Dorsolateral prefrontal cortex (tissue), 122 donors: ENCODE measurements at places on chromosomes 16 and 17. TPM values are rescaled to one million over a fixed set of nuclear protein-coding genes. Genes with fewer than 3 reads are reported as not detected.
A peak's percentile ranks its signal among the peaks of the same experiment; 100 is the strongest.

Gene CDT1
- total RNA-seq: 1.5 TPM

Gene ITGB3
- 2.3 TPM for total RNA-seq

Gene HS3ST3B1
- 1.8 TPM for total RNA-seq

Gene NPIPA2
- total RNA-seq: 11.6 TPM

Gene KNOP1
- 28.5 TPM for total RNA-seq

Gene LRRC59
- total RNA-seq: 38.5 TPM

Gene KRTAP9-9
- total RNA-seq: not detected

DNA sequence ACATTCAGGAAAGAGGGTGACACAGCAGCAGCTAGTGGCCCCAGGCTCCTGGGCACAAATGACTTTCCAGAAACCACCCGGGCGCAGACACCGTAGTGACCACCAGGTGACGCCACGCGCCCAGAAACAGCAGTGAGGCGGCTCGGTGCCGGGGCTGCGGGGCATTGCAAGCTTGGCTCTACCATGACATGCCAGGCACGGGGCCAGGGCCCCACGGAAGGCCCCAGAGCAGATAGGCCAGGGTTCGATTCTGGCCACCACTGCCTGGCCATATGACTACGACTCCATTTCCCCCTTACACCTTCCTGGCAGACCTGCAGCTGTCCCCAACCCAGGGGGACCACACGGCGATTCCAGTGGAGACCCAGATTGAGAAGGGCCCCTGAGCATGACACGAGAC lies 6.7 kb downstream of the RHBDF1 start:
- peak; percentile 86 for DNase-seq

- DNase-seq: no peak
These were observed 14.0 kb upstream of the IL27 start for GRCh38 chr16:28520672-28521071.

DNA sequence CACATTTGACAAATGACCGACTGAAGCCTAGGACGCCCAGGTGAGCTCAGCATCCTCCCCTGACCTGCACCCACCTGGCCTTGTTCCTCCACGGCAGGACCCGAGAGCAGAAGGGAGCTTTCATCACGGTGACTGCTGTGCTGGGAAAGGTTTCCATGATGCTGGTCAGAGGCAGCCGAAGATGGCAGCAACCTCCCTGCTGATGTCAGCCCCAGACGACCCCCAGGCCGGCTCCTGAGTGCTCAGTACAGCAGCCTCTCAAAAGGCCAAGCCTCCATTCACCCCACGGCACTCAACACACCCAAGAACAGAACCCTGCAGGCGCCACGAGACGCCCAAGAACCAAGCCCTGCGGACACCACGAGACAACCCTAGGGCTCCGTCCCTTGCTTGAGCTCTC lies 119.8 kb downstream of the ANKRD11 start:
- no peak for DNase-seq

DNA sequence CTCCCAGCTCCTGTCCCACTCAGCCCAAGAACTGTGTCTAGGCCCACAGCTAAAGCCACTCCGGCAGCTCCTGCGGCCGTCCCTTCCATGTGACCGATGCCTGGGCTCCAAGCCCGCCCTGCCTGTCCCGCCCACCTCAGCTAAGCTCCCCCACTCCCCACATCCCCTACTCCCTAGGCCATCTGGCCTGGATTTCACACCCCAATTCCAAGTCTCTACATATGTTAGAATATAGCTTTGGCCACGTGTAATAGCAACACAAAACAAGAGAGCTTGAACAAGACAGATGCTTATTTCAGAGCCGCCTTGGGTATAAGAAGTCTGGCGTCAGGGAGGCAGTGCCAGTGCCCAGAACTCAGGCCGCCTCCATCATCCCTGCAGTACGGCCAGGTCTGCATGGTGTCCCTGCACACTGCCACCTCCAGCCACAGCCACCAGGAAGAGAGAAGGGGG lies 30.0 kb upstream of the USP22 start:
- peak; percentile 75 for DNase-seq

GRCh38 chr16:22383827-22384226 lies 9.4 kb upstream of the CDR2 start:
- no peak for DNase-seq

- no peak for DNase-seq
These were observed 4.1 kb downstream of the SLC16A5 start for GRCh38 chr17:75091855-75092327.

- DNase-seq: no peak
These were observed 110.9 kb downstream of the SEC14L1 start for GRCh38 chr17:77251622-77252183.

- DNase-seq: no peak
These were observed 26.0 kb downstream of the TMEM238L start for GRCh38 chr17:10777890-10778289.

- peak; percentile 97 for DNase-seq
These were observed 346 bp upstream of the SLC43A2 start for GRCh38 chr17:1628856-1629503.

DNA sequence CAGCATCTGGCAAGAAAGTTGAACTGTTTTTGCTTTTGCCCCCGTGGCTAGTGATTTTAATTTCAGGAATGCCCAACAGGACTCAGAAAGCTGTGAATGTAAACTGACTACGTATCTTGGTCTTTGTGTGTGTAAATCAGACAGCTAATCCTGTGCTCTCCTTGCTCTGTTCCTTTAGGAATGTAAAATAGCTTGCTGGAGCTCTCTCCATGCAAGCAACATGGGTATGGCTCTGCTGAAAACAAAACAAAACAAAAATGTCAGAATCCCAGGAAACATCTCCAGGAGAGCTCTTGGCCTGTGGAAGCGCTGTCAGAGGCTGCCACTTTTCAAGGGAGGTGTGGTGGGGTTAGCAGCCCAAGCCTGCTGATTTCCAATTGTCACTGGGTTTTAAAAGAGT lies 161.8 kb upstream of the NOG start:
- no peak for DNase-seq

DNA sequence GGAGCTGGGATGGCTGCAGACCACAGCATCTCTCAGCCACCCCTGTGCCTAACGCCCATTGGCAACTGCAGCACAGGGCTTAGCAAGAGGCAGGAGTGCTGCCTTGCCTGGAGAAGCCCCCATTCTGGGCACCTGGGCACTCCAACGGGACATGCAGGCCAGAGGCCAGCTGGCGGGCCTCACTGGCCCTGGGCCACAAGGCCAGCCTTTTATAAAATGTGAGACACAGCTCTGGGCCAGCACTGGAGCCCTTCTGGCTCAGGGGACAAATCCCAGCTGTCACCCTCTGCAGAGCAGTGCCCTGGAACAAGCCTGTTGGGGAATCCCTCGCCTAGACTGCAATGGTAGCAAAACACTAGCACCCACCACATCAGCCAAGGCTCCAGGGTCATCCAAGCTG lies 171.8 kb downstream of the WSCD1 start:
- no peak for DNase-seq

DNA sequence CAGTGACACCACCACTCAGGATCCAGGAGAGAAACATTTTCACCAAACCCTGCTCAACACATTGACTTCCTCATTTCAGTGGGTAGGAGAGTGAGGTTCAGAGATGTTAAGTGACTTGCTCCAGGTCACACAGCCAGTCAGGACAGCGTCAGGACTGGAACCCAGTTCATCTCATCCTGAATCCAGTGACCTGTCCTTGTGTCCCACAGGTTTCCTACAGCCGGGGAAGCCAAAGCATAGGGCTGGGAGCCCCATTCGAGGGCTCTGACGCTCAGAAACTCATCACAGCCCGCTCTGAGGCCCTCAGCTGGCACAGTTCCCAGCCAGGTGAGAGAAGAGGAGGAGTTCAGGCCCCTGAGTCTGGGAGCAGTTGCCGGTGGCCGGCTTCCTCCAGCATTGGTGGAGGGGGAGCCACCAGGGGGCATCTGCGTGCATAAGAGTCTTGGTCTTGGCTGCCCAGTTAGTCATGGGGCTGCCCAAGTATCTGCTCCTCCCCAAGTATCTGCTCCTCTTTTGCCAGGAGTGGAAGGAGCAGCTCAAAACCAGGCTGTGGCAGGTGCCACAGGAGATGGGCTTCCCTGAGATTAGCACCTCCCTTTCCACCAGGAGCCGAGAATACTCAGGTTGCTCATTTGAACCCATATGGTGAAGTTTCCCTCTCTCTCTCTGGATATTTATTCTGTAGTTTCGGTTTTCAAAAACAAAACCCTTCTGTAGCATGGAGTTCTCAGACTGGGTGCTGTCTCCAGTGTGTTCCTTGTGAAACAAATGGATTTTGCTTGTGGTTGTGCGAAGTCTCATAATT lies 56.0 kb downstream of the TNFRSF13B start:
- peak; percentile 47 for DNase-seq

- peak; percentile 70 for DNase-seq
These were observed 67.9 kb downstream of the N4BP1 start for GRCh38 chr16:48542020-48542473.

DNA sequence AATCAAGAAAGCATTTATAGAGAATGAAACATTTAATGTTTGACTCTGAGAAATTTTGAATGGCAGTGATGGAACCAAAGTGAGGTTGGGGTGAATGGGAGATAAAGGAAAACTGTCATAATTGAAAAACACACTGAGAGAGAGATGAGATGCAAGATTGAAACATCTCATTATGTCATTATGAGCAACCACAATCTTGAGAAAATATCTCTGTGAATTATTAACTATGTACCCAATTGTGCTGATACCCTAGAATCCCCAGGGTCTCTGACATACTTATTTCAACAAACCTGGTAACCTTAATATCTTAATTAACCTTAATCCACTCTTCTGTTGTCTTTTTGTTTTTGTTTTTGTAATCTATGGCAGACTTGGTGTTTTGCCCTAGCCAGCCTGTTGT lies 143.5 kb upstream of the HLF start:
- no peak for DNase-seq

GRCh38 chr17:71084219-71084618 lies 914.9 kb downstream of the KCNJ2 start:
- no peak for DNase-seq

- DNase-seq: no peak
These were observed 15.5 kb upstream of the CDH15 start for GRCh38 chr16:89155851-89156739.

DNA sequence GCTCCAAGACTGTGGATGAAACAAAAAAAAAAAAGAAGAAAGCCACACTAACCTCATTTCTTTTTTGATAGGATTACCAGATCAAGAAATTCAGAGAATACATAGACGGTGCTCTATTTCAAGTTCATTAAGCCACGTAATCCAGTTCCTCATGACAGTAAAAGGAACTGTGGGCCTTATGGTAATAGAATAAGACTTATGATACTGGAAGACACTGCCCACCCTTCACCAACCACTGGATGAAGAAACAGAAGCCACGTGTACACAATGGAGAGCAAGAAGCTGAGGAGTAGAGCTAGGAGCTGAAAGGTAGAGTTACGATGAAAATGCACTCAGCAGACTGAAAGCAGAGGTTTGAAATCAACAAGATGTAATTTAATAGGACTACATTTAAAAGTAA lies 11.2 kb downstream of the NCBP3 start:
- no peak for DNase-seq

DNA sequence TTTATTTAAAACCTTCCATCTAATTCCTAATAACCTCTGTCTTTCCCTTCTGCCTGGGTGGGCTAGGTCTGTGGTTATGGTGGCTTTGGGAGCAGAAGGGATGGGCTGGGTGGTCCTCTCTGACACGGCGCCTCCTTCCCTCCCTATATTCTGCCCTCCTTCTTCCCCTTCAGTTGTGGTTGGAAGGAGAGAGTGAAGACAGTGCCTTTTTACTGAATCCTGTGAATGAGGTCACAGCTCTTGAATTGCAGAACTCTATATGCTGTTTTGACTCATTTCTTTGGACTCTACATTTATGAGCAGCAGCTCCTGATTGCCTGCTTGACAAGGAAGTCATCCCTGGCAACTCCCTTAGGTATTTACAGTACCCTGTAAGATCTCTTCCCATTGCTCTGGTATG lies 256.0 kb upstream of the ELAC2 start:
- DNase-seq: no peak

DNA sequence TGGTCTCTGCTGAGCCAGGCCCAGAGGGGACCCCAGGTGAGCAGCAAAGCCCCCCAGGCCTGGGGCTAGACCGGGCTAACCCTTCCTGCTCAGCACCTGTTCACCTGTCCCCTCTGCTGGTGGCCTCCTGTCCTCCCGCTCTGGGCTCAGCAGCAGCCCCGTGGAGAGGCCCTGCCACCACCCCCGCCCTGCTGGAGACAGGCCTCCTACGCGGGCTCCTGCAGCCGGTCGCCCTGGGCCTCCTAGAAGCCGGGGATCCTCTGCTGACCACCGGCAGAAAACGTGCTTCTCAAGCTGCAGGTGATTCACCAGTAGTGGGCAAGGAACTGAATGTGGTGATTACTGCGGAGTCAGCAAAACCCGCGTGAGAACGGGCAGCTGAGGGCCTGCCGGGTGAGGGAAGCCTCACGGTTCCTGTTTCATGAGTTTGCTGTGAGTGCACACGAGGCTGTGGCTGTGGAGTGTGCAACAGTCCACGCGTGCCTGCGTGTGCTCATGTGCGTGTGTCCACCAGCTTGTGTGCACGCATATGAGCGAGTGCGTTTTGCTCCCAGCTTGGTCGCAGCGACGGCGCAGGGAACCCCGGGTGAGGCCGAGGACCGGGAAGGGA lies 792 bp downstream of the SECTM1 start:
- DNase-seq: peak; percentile 24
